ENCODE measurements at places on chromosomes 7 and 10.

DNA sequence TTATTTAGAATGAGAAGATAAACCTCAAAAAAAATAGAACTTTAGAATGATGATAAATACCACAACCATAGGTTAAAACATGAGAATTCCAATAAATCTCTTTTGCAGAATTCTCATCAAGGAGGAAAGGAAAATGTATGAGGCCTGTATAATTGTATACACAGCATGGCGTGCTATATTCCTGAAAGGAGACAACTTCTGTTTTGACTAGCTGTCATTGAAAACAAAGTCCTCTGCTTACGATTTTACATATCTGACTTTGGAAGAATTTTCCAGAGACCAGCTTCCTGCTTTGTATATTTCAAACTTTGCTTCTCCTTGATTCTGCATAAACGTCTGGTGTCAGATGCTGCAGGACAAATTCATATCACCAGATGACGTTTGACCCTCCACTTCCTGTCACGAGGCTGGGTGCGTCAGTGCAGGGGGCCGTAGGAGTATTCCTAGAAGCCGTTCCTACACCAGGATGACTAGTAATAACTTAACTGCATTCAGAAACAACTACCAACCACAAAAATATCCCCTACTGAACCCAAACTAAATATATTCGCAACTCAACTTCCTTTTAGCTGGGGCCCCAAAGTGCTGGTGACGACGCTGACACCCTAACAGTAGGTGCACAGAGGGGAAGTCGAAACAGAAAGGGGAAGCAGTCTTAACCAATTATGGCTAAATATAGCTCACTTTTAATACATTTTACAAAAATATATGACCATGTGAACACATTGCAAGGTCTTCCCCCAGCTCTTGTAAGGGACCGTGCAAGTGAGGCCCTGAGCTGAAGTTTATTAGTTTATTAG, 178.6 kb upstream of the INHBA start:
- no peak for DNase-seq

DNA sequence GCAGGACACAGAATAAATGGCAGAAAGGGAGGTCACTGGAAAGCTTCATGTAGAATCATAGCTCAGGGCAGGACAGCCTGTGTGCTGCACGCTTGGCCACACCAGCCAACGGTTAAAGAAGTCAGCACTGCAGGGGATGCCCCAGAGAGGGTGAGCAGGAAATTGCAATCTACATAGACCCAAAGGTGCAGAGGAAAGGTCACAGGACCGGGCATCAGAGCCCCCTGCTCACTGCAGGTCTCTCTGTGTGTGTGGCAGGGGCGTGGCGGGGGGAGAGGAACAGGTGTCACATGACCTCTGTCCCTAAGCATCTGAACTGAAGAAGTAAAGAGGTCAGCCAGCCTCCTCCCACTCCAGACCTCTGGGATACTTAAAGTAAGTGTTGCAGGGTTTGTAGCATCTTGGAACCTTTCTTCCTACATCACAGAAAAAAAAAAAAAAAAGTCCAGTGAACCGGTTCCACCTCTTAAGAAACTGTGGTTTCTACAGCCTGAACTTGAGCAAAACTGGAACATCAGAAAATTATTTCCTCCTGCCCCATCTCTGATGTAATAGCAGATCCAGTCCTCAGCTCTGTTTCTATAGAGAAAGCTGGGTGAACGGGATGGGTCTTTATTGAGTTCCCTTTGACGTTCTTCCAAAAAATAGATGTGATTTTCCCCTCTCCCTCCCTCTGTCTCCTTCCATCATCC, 64.3 kb downstream of the RGS10 start:
- DNase-seq: no peak

- no peak for DNase-seq
Measured at GRCh38 chr10:124745673-124746072, 1.5 kb upstream of the FAM53B start.

DNA sequence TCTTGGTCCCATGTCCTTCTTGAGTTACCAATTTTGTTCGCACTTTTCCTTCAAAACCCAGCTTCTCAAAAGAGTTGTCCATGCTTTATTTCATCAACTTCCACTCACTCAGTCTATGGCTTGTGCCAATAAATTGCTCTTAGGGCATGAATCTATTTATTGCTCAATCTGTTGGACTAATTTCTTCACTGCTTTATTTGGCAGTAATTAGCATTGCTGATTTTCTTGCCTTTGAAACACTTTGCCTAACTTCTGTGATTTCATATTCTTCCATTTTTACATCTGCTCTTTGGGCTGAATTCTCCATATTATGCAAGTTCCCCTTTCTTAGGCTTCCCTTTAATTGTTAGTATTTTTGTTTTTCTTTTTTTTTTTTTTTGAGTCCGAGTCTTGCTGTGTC, 16.8 kb downstream of the DLD start:
- DNase-seq: no peak

DNA sequence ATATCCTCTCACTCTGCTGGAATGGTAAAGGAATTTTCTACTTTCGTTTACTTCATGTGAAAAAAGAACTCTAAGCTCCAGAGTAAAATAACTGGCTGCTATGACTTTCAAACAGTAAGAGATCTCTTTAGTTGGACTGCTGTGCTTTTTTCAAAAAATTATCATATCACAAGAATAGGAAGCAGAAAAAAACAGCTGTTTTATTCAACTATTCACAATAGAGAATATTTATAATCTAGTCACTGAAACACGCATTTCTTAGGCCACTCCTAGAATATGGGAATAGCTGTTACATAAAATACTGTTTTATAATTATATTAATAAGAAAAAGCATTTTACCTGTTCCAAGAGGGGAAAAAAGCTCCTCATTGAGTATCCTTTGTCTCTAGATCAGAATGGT, 29.7 kb downstream of the NOC3L start:
- DNase-seq: no peak

DNA sequence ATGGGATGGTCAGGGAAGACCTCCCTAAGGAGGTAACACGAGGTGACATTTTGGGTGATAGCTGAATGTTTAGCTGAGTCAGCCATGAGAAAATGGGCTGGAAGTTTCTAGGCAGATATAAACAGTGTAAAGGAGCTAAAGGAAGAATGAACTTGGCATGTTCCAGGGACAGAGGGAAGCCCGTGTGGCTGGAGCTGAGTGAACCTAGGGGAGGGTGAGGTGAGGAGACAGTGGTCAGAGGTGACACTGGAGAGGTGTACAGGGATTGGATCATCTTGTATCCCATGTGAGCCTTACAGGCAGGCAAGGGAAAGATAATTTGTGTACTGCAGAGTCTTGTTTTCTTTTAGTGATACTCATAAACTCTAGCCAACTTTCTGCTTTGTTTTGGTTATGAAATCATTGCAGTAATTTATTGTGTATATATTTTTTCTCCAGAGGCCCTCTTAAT, 1.8 kb downstream of the STARD3NL start:
- no peak for DNase-seq

- no peak for DNase-seq
Measured at GRCh38 chr10:79018521-79019011, 50.2 kb upstream of the ZMIZ1 start.

DNA sequence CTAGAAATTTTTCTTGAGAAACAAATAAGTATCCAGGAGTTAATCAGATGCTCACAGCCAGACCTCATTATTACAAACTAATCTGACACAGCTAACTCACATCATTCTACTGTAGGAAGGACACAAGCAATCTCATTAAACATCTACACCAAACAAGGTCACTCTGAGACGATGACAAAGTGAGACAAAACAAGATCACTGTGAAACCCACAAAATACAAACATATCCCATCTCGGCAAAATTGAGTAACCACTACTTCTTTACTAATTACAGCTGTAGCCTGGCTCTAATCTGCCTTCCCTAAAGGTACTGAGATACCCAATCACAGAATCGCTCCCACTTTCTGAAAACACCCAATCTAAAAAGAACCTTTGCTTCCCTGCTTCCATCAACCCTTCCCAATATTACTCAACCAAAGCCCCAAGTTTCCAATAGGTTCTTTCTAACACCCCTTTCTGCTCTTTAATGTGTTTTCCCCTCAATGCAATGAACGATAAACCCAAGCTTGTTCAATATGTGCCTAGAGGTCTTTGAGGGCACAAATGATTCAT, 26.9 kb downstream of the CCDC6 start:
- DNase-seq: no peak

GRCh38 chr10:35908451-35908850, 266.4 kb upstream of the FZD8 start:
- DNase-seq: no peak

- no peak for DNase-seq
Measured at GRCh38 chr10:72712136-72712535, 20.2 kb downstream of the MCU start.

DNA sequence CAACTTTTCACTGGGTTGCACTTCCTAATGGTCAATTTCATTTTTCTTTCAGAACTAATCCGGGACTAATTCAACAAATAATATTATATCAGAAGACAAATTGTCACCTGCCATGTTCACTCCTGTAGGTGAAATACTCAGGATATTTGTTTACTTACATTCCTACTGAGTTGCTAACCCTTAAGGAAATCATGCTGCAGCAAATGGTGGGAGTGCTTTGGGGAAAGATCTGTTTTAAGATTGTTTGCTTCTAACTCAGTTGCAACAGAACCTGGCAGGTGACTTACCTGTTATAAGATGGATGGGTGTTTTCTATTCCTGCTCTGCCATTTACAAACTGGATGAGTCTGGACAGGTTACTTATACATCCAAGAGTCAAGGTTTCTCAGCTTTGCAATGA, 81.8 kb downstream of the ZNF248 start:
- no peak for DNase-seq

- DNase-seq: no peak
Measured at GRCh38 chr7:20220293-20220761, 3.1 kb upstream of the MACC1 start.

- DNase-seq: no peak
Measured at GRCh38 chr7:140674356-140674800, 1.6 kb downstream of the ADCK2 start.

- no peak for DNase-seq
Measured at GRCh38 chr10:14696821-14697220, 77.9 kb downstream of the FAM107B start.

DNA sequence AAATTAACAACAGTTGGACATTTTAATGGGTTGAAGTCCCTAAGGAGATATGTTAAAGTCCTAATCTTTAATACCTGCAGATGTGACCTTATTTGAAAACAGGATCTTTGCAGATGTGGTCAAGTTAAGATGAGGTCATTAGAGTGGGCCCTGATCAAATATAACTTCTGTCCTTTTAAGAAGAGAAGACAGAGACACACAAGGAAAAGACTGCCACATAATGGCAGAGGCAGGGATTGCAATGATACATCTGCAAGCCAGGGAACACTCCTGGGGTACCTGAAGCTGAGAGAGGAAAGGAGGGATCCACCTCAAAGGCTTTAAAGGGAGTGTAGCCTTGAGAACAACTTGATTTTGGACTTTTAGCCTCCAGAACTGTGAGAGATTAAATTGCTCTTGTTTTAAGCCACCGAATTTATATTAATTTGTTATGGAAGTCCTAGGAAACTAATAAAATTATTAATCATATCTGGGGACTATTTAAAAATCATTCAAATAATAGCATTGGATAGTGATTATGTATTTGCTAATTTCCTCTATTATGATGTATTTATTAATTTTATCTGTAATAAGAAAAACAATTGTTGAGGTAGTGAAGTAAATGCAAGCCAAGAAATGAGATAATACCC, 700.0 kb upstream of the PCDH15 start:
- DNase-seq: no peak

- DNase-seq: no peak
Measured at GRCh38 chr10:42722575-42722974, 60.0 kb upstream of the BMS1 start.

DNA sequence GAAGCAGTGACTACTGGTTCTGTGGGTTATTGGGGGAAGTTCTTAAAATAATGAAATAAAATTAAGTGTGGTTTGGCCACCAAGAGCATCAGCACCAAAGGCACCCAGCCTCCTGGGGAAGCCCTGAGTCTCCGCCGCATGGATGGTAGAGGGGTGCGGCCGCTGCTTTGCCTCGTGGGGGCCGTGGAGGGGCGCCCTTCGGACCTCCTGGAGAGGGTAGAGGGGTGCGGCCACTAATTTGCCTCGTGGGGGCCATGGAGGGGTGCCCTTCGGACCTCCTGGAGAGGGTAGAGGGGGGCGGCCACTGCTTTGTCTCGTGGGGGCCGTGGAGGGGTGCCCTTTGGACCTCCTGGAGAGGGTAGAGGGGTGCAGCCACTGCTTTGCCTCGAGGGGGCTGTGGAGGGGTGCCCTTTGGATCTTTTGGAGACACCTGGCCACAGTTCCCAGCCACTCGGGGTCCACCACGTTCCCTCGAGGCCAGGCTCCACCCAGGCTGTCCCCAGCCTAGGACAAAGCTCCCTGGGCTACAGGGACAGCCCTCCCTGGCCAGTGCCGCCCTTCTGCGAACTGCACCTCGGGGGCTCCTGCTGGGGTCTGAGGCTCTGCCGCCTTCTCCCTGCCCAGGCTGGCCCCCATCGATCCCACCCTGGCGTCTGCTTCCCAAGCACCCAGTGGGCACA, 535.1 kb downstream of the PTPRN2 start:
- no peak for DNase-seq

DNA sequence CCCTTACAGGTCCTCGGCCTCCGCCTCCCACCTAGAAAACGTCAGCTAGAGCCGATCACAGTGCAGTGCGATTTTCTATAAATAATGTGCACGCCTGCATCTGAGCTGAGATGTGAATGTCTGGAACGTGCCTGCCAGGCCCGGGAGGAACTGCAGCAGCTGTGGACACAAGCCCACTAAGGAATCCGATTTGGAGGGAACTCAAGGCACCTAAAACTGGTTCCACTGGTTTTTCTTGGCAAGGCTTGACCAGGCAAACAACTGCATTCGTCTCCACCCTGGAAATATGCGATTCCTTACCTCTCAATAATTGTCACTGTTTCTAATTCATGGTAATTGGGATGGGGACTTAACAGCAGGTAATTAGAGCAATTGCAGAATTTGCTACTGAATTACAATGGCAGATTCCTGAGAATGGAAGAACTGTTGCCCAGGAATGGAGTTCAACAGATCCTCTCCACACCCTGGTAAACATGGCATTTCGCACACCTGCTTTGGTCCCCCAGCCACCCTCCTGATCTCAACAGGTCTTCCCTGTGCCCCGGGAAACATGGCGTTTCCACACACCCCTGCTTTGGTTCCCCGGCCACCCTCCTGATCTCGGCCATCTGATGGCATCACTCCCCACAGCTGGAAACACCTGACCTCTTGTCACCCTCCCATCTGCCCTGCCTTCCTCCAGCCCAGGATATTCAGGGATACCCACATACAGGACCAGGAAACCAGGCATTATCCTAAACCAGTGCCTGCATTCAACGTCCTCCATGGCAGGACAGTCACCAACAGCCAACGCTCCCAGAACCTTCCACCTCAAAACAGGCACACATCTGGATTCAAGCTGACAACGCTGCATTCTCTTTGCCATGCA, 76.0 kb downstream of the DIP2C start:
- DNase-seq: peak; percentile 62

- no peak for DNase-seq
Measured at GRCh38 chr10:25028711-25029110, 12.3 kb downstream of the THNSL1 start.

- no peak for DNase-seq
Measured at GRCh38 chr7:668139-668931, 58.2 kb upstream of the DNAAF5 start.

GRCh38 chr7:44433255-44434022, 57.0 kb downstream of the NUDCD3 start:
- no peak for DNase-seq

GRCh38 chr10:5387169-5387568, 17.5 kb downstream of the TUBAL3 start:
- no peak for DNase-seq

Data from NCI-H1048 (cell line).